ENCODE measurements at places on chromosomes 6 and 20.

- no peak for DNase-seq
Measured at GRCh38 chr6:112087916-112088315, 525 bp downstream of the FAM229B start.

GRCh38 chr6:96631248-96631647, 68.3 kb downstream of the FHL5 start:
- peak; percentile 15 for DNase-seq

- peak; percentile 80 for DNase-seq
Measured at GRCh38 chr20:4795394-4795793, 73.7 kb downstream of the PRND start.

GRCh38 chr6:131923356-131923755, 27.8 kb downstream of the CCN2 start:
- DNase-seq, result peak; percentile 59

GRCh38 chr6:16080204-16080603, 48.7 kb upstream of the MYLIP start:
- DNase-seq, result no peak

DNA sequence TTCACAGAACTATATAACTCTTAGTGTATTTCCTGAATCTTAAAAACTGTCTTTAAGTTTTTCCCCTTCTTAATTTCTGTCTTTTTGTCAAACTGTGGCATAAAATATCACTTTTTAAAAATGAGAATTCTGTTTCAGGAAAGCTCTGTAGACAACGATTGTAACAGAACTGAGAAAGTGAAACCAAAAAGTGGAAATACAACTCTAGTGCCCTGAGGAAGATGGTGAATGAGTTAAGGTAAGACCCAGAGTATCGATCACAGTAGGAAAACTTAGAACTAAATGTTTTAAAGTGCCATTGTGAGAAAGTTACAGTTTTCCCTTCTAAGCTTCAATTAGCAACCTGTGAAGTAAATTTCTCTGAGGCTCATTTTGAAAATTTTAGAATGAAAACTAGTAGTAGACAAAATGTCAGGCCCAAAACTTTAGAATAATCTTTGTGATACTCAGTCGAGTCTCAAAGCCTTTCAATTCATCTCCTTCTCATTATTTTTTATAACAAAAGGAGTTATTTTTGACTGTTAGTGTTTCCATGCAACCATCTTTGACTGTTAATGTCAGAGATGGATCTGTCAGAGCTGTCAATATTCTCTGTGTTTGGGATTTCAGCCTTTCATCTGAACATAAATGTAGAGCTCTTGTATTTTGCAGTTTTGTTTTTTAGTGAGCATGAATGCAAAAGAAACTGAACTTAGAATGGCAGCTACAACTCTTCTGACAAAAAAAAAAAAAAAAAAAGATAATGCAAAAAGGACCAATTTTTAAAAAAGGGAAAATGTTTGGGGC, 19.0 kb upstream of the TRDN start:
- DNase-seq, result no peak

DNA sequence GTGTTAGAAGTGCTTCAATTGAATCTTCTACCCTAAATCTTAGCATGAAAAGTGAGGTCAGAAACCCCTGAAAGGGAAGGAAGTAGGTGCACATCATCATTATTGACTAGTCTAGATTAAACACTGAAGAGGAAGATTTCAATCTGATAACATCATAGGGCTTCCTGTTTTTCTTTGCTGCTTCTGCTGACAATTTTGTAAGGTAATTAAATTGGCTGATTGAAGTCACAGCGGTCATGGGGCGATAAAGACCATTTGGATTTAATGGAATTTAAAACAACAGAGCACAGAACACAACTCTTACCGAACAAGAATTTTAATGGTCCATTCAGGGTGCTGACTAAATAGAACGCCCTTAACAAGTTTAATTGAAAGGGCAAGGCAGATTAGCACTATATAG, 11.3 kb downstream of the GRIK2 start:
- DNase-seq, result no peak

DNA sequence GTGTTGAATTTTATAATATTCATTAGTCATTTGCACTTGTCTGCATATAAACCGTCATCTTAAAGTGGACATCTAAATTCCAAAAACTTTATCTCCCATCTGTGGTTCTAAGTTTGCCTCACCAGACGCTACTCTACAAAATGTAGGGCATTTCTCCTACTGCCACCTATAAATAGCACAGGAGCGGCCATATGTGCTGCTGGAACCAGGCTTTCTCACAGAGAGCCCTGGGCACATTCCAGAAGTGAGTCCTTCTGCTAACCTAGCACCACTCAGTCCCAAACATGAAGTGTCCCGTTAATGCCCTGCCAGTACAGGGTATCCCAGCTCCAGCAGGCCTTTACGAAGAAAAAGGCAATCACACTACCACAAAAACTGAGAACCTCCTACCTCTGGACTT, 153.7 kb downstream of the TMEM242 start:
- DNase-seq, result no peak

DNA sequence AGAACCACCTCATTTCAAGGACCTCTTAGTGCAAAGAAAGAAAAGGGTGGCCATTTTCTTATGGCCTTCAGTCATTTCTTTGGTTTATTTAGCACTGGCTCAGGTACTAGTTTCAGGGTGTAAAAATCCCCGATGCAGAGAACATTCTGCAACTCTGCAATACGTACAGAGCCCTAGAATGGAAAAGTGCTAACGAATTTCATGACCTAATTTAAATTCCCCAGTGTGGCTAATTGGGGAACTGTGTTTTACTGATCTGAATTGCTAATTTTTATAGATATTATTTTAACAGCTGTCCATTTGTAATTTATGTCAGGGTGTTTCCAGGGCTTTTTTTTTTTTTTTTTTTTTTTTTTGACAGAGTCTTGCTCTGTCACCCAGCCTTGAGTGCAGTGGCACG, 160.7 kb downstream of the UST start:
- no peak for DNase-seq

- no peak for DNase-seq
Measured at GRCh38 chr20:53739799-53740785, 146.5 kb upstream of the ZNF217 start.

- no peak for DNase-seq
Measured at GRCh38 chr20:52515877-52516276, 324.3 kb upstream of the ZFP64 start.

DNA sequence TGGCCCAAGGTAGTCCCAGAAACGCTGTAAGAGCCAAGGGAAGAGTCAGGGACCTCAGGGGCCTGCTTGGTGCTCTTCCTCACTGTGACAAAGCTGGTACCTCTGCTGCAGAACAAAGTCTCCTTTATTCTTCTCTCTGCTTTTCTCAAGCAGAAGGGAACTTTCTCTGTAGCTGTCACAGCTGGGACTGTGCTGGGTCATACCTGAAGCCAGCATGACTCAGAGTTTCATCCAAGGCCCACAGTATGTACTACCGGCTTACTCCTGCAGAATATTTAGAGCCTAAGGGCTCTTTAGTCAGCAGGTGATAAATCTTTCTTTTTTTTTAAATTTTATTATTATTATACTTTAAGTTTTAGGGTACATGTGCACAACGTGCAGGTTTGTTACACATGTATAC, 183.2 kb downstream of the TINAG start:
- no peak for DNase-seq

- DNase-seq, result peak; percentile 6
Measured at GRCh38 chr6:3455569-3456394, 1.1 kb downstream of the SLC22A23 start.

GRCh38 chr6:53735896-53736295, 58.9 kb upstream of the LRRC1 start:
- DNase-seq, result no peak

DNA sequence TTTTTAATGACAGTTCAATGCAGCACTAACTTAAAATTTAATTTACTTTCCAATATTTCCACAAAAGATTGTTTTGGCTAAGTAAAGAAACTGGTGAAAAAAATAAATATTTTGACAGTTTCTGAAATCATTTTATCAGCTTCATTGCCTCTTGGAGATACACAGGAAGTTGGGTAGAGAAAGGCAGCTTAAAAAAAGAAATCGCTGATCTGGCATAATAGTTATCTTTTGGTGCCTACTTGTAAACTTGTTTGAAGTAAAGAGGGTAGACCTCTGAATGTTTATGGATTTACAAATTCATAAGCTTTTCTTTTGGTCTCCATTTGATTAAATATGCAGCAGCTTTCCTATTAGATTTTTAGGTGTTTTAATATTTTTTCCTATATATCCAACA, 103.4 kb downstream of the RTN4IP1 start:
- DNase-seq, result no peak

- DNase-seq, result no peak
Measured at GRCh38 chr6:1834646-1835516, 225.2 kb downstream of the FOXC1 start.
